ENCODE measurements at places on chromosomes 1 and 21. TPM values are rescaled to one million over a fixed set of nuclear protein-coding genes. Genes with fewer than 3 reads are reported as not detected.

The MIXL1 gene
- 0.12 TPM for total RNA-seq

The CD84 gene
- total RNA-seq, result not detected

The C2CD4D gene
- not detected for total RNA-seq

The CASQ1 gene
- not detected for total RNA-seq

The TTC34 gene
- 0.12 TPM for total RNA-seq

The ATP1A4 gene
- not detected for total RNA-seq

The ATAD3C gene
- not detected for total RNA-seq

The FAM3B gene
- total RNA-seq, result not detected

The IARS2 gene
- 113 TPM for total RNA-seq

The CAMK1G gene
- 8.4 TPM for total RNA-seq

The DCST2 gene
- total RNA-seq, result 0.11 TPM

The DDAH1 gene
- 36.4 TPM for total RNA-seq

The RGS4 gene
- 486 TPM for total RNA-seq

The SLC9C2 gene
- not detected for total RNA-seq
